NCI-H1930 (cell line): ENCODE measurements at places on chromosomes 12 and 14.
A peak's percentile ranks its signal among the peaks of the same experiment; 100 is the strongest.

GRCh38 chr12:53791735-53792326 is 40.1 kb upstream of the CISTR start:
- no peak for DNase-seq

DNA sequence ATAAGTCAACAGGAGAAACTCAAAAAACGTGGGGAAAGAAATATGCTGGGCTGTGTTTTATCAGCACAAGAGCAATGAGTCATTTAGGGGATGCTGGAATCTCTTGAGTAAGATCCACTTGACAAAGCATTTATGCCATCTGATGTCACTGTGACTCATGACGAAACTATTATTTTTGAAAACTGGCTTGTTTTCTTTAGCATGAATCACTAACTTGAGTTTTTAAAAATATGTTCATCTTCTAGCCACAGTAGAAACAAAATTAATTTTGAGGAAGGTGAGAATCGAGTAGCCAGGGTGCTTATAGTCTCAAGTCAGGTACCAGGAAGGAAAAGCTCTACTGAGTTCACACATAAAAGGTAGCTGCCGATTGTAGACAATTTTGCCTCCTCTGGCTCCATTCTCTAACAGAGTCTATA is 456.2 kb upstream of the MGAT4C start:
- DNase-seq = no peak

DNA sequence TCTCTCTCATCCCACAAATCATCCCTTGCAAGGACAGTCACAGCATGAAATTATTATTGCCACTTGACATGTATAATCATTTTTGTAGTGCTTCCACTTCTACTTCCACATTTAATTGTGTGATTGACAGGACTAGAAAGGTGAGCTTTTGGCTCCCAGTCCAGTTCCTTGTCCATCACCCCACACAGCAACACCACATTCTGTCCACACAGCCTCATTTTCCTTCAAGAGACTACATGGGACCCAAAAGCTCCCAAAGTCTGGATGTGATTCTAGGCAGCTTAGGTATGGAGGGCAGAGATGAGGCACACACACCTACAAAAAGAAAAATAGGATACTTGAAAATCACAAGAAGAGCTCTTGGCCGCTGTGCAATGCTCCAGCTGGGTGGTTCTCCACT is 366.3 kb downstream of the DPF3 start:
- no peak for DNase-seq

- no peak for DNase-seq
Measured at GRCh38 chr14:64715146-64715627, 11.0 kb downstream of the PLEKHG3 start.

GRCh38 chr12:58046271-58046670 is 104.9 kb downstream of the ATP23 start:
- DNase-seq = no peak

DNA sequence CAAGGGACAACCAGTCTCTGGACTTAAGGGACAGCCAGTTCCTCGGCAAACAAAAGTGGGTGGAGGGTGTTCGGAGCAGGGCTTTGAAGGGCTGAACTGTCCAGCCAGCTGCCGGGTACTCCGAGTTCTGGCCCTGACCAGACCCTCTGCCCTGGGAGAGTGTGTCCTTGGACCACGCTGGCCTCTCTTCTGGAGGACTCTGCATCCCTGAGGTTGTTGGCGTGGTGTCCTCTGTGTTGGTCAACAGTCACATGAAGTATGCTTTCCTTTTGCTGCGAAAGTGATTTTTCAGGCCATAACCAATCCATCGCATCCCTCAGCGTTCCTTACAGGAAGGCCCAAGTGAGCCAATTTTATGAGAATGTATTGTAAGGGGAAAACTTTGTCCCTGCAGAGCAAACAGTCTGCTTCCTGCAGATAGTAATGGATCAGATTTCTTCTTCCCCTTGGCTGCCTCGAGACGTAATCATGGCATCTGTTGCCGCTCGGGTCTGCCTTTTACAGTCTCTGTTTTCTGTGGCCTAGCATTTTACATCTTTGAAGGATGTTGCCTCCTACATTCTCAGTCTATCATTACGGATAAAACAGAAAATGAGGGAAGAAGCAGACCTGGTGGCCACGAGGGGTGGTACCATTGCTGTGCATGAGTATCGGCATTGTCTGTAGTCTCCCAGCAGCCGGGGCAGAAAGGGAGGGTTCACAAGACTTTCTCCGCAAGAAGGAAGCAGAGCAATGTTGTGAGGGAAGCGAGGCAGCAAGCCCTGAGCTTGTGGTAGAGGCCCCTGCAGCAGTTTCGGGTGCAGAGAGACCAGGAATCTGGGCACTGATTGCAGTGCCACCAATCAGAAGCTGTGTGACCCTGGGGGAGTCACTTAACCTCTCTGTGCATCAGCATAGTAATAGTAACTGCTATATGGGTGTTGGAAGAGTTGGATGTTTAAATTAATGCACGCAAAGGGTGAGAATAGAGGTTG is 47.4 kb downstream of the SMIM41 start:
- DNase-seq = no peak

DNA sequence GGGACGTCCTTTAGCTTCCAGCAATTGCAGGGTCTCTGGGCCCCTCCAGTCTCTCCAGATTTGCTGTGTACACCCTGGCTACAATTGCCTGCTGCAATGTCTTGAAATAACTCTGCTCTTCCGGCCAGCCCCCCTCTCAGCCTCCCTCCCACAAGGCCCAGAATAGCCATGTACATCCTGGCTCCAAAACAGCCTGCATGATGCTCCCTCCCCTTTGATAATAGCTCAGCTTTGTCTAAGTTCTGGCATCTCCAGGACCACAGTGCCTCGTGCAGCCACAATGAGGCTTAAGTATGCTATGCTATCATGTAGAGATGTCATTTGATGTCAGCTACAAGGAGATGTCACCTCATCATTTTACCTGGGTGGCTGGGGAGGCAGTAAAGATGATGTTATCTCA is 74.6 kb downstream of the SRRM4 start:
- DNase-seq = no peak

DNA sequence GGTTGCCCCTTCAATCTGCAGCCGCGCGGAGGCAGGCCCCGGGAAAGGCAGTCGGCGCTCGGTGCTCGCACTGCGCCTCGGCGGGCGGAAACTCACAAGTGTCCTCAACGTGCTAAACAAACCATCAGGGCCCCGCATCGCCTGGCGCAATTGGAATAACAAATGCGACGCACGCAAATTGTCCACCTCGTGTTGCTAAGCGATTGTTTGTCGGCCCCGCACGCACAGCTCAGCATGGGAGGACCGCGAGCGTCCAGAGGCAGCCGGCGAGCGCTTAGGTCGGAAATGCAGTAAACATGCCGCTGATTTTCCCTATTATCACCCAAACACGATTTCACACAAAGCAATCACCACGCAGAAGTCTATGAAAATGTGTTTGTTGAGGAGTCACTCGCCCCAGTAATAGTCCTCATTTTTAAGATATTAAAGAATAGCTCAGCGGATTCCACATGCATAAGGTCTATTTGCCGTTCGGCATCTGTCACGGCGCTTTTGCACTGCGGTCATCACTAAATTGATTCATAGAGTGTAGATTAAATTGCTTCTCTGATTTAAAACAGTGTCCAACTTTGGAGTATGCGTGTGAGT is 3.2 kb upstream of the GSC start:
- DNase-seq = no peak

GRCh38 chr12:113678223-113679119 is 206.8 kb upstream of the LHX5 start:
- no peak for DNase-seq

- no peak for DNase-seq
Measured at GRCh38 chr12:62995097-62995496, 60.1 kb upstream of the PPM1H start.

DNA sequence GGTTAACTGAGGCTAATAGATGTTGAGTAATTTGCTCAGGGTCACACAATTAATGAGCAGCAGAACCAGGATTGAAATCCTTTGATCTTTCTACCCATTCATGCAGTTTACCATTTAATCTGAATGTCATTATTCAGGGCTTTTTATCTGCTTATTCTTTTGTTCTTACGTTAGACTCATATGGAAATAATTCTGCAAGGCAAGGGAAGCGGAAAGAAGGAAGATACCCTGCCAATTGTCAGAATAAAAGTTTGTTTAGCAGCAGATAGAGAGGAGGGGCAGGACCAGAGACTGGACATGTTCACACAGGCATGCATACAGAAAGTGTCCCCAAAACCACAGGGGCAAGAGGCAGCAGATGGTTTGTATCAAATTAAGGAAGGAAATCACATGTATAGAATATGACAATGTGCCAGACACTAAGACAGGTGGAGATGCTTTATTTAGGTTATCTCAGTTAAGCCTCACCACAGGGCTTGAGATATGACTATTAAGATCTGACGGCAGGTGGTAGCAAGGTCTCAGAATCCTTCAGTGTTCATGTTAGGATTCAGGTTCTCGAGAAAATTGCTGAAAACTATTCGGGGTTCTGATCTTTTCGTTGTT is 29.8 kb downstream of the BRMS1L start:
- peak; percentile 8 for DNase-seq

DNA sequence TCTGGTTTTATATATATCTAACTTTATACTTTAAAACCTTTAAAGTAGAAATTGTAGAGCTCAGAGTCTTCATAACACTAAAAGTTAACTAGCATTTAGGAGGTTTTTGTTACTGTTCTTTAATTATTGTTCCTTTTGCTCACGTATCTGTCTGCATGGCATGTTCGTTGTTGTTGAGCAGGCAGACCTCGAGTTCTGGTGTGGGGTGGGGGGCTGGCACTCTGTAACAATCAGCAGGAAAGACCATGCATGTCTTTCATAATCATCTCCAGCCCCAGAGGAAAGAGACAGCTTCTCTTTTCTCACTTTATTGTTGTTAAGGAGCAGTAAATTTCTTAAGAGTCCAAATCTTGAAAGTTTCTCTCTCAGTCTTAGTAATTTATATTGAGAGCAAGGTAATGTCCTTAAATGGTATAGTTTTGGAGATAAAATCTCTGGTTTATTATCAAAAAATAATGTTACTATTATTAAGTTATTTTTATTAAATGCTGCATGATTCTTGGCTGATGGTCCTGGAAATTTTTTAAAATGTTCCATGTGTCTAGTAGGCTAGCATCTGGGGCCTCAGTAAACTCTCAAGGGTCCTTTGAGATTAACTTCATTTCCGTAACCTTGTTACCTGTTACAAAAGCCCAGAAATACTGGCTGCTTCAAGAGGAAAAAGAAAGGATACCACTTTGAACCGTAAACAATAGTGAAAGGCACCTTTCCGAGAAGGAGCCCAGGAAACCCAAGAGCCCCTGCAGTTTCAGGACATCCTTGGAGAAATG is 30.3 kb downstream of the CKB start:
- DNase-seq = no peak

- DNase-seq = no peak
Measured at GRCh38 chr14:73489481-73490175, 1.1 kb upstream of the RIOX1 start.
